Stimulated activated CD4-positive, alpha-beta T cell treated with anti-CD3 and anti-CD28 coated beads, Interleukin-1b, Interleukin-23, amount 100 ng/mL, for 1 hour (primary cell): ENCODE measurements at places on chromosomes 4 and X.

DNA sequence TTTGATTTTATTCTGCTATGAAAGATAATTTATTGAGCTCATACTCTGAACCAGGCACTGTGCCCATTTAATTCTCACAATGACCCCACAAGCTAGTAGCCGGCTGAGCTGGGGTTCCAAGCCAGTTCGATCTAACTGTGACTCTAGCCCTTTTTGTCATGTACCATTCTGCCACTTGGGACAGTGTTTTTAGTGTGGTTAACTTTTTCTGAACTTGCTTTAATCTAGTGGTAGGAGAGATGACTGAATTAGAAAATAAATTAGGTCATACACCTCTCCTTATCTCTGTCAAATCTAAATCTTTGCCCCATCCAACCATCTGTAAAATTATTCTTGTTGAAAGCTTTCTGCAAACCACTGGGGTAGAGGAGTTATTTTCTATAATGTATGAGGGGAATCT lies 136.0 kb downstream of the CBR4 start:
- DNase-seq, result no peak

- DNase-seq, result no peak
Observed at GRCh38 chr4:146511381-146511780, 10.4 kb downstream of the SLC10A7 start.

GRCh38 chrX:15349046-15349445 lies 13.7 kb upstream of the PIGA start:
- DNase-seq, result no peak

DNA sequence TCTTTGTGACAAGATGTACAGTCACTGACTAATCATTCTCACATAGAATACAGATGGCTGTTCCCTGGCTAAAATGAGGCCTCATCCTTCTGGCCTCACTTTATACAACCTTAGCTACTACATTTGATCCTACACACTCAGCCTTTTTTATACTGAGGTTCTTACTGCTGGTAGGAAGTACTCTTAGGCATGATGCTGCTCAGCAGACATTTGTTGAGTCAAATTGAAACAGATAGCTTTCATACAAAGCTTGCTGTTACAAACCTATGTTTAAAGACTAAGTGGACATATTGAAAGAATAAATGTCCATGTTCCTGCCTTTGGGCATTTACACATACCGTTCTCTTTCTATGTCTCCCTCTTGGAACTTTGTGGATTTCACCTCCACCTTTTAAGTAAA lies 154.9 kb downstream of the NPFFR2 start:
- DNase-seq, result no peak

GRCh38 chr4:118344801-118345200 lies 8.0 kb downstream of the PRSS12 start:
- DNase-seq, result no peak
